Anterior cingulate cortex (tissue), 58 donors: ENCODE measurements at places on chromosomes 5 and 9.

- DNase-seq: no peak
Measured at GRCh38 chr5:72295539-72295938, 24.5 kb downstream of the MRPS27 start.

DNA sequence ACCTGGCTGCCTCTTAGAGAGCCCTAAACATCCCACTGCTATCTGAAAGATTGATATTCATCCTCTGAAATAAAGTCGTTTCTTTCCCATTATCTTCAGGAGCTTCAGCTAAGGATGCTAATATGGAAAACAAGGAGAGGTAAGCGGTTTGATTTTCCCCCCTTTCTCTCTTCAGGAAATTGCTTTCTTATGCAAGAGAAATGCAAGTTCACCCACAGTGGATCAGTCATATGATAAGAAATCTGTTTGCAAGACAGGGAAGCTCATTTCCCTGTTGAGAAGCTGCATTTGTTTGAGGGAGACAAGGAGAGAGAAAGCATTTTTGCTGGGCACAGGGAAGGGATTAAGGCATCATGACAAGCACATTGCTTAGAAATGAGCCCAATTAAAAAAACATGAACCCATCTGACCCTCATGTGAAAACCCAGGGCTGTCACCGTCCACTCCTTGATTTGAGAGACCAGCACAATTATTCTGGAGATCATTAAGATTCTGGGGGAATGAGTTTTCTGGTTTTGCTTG lies 53.7 kb upstream of the BOD1 start:
- DNase-seq: no peak

DNA sequence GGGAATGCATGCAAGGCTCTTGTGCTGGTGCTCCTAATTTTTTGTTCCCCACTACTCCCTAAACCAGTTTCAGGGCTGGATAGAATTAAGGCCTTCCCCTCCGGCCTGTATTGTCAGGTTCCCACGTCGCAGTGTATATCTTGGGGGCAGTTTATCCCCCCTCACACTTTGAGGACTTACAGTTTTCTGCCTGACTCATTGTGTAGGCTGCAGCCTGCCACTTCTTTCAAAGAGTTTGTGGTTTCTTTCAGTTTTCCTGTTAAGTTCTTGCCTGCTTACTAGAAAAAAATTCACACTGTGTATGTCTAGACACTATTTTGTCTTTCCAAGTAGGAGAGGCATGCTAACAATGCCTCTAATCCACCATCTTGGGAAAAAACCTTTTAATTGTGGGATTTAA lies 28.4 kb upstream of the BTNL3 start:
- DNase-seq: no peak

- DNase-seq: no peak
Measured at GRCh38 chr5:36561601-36562000, 44.8 kb upstream of the SLC1A3 start.

DNA sequence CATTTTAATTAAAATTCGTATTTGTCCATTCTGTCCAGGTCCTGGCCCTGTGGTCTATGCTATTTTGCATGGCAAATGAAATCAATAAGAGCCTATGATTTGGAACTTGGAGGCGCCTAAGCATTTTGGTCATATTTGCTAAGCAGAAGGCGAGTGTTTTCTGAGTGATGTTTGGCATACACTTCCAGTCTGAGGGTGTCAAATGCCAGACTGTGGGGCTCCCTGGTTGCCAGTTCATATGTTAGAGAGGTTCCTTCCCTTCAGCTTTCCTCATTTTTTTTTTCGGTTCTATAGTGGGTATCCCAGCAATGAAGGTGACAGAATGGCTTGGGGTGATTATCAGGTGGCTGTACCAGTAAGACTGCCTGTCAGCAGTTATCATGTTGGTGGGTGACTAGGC lies 1007.8 kb upstream of the WWC1 start:
- DNase-seq: no peak

- peak; percentile 3 for DNase-seq
Measured at GRCh38 chr5:150560401-150561191, 52.7 kb downstream of the NDST1 start.

- DNase-seq: no peak
Measured at GRCh38 chr9:116372081-116372673, 218.6 kb downstream of the PAPPA start.
